CD4-positive, alpha-beta T cell treated with Interleukin-12 subunit alpha and Interleukin-12 subunit beta, for 1 hour (primary cell): ENCODE measurements at places on chromosomes 3 and 15.
A peak's percentile ranks its signal among the peaks of the same experiment; 100 is the strongest.

GRCh38 chr3:36362216-36362615 is 18.1 kb upstream of the STAC start:
- no peak for DNase-seq

DNA sequence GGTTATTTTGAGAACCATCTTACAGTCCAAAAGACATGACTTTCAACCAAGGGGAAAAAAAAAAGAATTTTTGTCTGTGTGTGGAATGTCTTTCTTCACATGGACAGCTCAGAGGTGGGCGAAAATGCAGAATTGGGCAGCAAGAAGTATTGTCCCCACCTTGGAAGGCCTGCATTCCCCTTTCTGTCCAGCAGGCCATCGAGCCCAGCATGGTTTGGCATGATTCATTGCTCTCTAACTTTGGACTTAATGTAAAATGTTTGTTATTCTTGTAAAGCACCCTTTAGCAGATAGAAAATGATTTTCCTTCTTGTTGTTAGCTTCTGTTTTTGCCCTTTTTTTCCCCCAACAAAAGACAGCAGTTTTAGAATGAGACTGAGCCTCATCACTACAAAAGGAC is 12.4 kb downstream of the MYO1E start:
- DNase-seq: no peak

GRCh38 chr15:98952381-98952803 is 55.2 kb downstream of the PGPEP1L start:
- no peak for DNase-seq

GRCh38 chr3:2910997-2911396 is 199.2 kb downstream of the IL5RA start:
- DNase-seq: no peak

GRCh38 chr3:67461667-67462142 is 192.7 kb downstream of the SUCLG2 start:
- DNase-seq: no peak

- no peak for DNase-seq
Observed at GRCh38 chr3:62703451-62704167, 171.6 kb downstream of the CADPS start.

- DNase-seq: peak; percentile 0
Observed at GRCh38 chr3:19147905-19148767, at the start of gene KCNH8. KCNH8 (plus strand) TSS chr3:19148510; CDS start chr3:19148720, 210 bp downstream.

DNA sequence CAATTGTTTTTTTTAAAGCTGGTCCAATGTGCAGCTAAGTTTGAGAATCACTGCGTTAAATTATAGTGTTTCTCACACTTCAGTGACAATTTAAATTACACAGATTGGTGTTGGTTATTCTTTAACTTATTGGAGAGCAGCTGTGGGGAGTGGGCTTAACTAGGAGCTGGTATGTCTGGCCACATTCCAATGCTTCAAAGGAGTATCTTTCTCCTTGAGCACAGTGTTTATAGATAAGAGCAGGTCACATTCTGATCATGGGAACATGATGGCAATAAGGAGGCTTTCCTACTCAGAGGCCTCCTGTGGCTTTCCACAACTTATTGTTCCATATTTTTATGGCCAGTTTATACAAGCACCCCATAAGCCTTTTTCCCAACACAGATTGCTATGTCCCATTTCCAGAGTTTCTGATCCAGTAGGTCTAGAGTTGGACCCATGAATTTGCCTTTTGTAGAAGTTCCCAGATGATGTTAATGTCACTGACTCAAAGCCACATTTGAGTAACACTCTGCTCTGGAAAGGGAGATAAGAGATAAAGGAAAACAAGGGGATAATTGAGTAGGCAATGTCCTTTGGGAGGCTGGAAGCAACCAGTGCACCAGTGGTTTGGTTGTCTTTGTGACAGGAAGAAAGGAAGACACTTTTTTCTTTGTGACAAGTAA is 33.0 kb upstream of the PLSCR4 start:
- DNase-seq: no peak

DNA sequence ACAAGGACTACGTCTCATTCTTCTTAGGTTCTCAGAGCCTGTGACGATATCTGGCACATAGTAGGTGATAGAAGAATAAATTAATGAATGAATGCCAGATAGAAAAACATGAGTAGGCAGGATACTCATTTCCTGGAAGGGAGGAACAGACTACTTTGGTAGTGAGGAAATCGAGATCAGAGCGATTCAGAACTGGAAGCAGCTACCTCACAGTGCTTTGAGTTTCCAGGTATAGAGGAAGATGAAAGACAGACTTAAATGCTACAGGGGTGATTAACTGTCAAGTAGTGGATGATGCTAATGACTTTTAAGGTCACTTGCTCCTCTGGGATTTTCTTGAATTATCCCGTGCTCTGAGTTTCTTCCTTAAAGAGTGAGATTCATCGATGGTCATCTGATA is 951.5 kb upstream of the CFAP20DC start:
- no peak for DNase-seq

DNA sequence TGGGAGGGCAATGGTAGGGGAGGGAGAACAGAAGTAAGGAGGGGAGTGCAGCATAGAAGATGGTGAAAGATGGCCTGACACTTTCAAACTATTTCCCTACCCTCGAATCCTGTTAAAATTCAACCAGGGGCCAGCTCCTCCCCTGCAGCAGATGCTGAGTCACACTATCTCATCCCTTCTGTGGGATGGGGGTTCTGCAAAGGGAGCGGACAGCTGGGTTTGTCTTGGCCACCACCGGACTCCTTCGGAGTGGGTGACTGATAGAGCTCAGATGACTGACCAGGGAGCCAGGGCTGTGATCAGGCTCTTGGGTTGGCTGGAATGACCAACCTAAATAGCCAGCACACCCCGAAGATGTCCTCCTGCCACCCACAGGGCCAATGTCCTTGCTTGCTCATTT is 33.6 kb upstream of the TMCC1 start:
- DNase-seq: no peak

- no peak for DNase-seq
Observed at GRCh38 chr3:38154033-38154494, 11.3 kb upstream of the OXSR1 start.

GRCh38 chr3:96072226-96072625 is 742.2 kb upstream of the EPHA6 start:
- DNase-seq: no peak

DNA sequence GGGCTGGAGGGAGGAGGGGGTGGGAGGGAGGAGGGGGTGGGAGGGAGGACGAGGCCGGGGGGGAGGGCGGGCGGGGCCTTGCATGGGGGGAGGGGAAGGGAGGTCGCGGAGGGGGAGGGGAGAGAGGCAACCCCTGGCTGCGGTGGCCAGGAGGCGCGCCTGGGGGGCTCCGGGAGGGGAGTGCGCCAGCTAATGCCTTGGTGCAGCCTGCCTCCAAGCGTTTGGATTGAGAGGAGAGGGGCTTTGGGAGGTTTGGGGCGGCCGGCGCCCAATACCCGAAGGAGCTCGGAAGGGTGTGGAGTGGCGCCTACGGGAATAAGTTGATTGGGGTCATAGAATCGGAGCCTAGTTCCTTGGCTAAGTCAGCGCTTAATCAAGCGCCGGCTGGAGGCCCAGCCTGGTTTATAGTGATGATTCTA is 557 bp downstream of the TFG start:
- DNase-seq: peak; percentile 36

DNA sequence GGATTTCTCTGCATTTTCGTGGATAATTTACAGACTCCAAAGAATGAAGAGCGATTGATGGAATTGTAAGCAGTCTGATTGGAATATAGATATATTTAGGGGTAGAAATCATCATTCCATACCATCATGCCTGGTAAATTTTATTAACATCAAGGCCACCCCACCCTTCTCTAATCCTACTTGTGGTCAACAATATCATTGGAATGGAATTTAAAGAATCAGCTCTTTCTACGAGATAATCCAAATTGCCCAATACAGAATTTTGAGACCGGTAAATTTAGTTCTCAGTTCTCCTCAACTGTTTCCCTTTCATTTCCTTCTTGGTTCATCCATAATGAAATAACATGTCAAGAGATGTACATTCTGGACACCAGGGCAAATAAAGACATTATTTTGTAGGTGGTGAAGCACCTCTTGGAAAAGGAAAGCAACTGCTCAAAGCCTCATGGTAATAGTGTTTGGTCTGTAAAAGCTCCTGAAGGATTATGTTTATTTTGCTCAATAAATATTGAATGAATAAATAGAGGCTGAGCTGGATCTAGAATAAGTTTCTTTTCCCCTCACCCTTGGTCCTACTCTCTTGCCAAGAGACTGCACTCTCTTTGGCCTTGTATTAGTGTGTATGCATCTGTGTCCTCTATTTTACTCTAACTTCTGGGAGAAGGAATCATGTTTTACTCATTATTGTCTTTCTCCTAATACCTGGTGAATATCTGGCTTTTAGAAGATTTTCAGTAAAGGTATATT is 133.7 kb upstream of the BCL6 start:
- DNase-seq: no peak

- no peak for DNase-seq
Observed at GRCh38 chr15:39127925-39128617, 452.8 kb upstream of the THBS1 start.

- no peak for DNase-seq
Observed at GRCh38 chr3:123816673-123817207, 67.4 kb downstream of the MYLK start.

GRCh38 chr3:191255156-191255555 is 56.1 kb downstream of the OSTN start:
- DNase-seq: no peak

DNA sequence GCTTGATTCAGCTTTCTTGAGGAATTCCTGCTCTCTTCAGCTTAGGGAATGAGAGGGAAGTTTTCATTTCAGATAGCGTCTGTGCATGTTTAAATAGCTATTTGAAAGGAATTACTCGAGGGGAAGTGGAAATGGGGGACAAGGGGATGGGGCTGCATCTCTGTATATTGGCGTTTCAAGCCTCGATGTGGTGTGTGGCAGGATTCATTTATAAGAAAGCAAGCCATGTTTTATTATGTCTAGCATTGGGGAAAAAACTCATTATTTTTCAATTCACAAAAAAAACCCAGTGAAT is 1.0 kb downstream of the ATP2C1 start:
- DNase-seq: no peak

- DNase-seq: no peak
Observed at GRCh38 chr3:42246091-42246490, 19.9 kb downstream of the CCK start.

DNA sequence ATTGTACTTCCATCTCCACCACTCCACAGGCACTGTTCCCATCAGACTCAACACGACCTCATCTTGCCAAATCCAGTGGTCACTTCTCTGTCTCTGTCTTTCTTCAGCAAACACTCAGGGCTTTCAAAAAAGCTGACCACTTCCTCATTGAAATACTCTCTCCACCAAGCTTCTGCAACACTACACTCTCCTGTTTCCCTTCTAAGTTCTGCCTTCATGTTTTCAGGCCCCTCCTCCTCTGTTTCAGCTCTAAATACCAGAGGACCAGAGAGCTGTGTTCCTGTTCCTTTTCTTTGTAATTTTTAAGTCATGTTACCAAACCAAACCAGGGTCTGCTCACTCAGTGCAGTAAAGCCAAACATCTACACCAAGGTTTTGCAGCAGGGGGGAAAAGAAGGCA is 33.8 kb upstream of the ACP3 start:
- peak; percentile 6 for DNase-seq

DNA sequence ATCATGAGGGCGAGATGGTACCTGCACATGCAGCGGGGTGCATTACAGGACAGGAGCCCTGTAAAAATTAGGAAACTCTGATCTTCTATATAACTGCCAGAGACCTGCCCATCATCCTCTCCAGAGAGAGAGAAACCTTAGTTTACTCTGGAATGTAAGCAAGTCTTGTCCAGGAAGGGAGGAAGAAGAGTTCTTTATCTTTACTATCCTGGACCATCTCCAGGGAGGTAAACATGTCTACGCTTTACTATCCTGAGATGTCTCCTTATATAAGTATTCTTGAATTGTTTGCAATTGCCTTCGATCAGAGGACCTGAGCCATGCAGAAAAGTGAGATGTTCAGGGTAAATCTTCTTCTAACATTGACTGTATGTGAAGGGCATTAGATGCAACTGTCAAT is 12.7 kb upstream of the HACD2 start:
- no peak for DNase-seq

DNA sequence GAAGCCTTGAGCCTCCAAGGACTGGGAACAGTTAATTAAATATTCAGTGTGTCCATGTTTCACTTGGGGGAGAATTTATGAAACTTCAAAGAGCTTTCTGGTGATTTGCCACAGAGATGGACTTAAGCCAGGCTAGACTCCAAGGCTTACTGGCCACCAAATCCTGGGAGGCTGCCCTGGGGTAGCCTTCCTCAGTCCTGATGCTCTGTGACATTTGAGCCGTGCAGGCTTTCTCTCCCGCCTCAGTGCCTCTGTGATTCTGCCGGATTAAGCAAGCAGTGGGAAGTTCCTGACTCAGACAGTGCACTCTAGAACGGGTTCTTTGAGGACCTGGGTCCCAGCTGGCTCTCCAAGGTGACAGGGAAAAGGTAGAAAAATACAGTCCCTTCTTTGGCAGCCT is 314.7 kb upstream of the ICE2 start:
- DNase-seq: no peak

GRCh38 chr3:122921791-122922651 is 105.5 kb downstream of the SEMA5B start:
- peak; percentile 16 for DNase-seq

DNA sequence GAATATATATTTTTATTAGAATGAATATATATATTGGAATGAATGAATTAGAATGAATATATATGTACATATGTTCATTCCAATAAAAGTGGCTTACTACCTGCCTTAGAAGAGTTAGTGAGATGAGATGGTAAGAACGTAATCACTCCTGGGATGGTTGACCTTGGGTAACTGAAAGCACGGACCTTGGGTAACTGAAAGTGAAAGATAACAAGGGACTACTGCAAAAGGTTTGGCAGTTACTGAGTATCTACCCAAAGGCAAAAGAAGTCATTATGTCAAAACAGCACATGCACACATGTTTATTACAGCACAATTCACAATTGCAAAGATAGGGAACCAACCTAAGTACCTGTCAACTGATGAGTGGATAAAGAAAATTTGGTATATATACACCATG is 16.5 kb downstream of the ARNT2 start:
- DNase-seq: no peak

GRCh38 chr3:112476346-112476745 is 22.9 kb downstream of the BTLA start:
- DNase-seq: no peak

DNA sequence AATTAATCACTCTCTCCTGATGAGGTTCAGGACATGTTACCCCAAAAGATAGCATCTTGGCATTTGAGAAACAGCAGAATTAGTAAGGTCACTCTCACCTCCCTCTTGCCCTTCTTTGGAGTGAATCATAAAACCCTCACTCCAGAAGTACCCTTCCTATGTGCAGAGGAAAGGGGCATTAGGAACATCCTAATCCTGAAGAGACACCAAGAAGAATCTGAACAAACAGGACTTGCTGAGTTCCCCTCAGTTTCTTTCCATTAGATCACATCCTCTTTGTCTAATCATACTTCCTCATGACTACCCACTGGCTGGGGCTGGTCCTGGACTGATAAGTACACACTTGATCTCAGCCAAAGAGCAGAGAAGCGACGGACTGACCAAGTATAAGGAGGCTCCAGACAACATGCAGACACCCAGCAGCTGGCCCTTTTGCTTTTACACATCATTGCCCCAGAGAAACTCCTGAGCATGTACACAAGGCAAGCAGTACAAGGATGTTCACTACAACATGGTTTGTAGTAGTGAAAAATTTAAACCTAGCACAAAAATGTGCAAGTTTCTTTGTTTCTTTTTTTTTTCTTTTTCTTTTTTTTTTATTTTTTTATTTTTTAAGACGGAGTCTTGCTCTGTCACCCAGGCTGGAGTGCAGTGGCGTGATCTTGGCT is 15.0 kb upstream of the TM6SF1 start:
- DNase-seq: no peak
